Natural killer cell (primary cell): ENCODE measurements at places on chromosomes 5 and 9. TPM values are rescaled to one million over a fixed set of nuclear protein-coding genes. Genes with fewer than 3 reads are reported as not detected.
A peak's percentile ranks its signal among the peaks of the same experiment; 100 is the strongest.

- DNase-seq: no peak
These were observed 278.0 kb downstream of the NTRK2 start for GRCh38 chr9:84947412-84947972.

DNA sequence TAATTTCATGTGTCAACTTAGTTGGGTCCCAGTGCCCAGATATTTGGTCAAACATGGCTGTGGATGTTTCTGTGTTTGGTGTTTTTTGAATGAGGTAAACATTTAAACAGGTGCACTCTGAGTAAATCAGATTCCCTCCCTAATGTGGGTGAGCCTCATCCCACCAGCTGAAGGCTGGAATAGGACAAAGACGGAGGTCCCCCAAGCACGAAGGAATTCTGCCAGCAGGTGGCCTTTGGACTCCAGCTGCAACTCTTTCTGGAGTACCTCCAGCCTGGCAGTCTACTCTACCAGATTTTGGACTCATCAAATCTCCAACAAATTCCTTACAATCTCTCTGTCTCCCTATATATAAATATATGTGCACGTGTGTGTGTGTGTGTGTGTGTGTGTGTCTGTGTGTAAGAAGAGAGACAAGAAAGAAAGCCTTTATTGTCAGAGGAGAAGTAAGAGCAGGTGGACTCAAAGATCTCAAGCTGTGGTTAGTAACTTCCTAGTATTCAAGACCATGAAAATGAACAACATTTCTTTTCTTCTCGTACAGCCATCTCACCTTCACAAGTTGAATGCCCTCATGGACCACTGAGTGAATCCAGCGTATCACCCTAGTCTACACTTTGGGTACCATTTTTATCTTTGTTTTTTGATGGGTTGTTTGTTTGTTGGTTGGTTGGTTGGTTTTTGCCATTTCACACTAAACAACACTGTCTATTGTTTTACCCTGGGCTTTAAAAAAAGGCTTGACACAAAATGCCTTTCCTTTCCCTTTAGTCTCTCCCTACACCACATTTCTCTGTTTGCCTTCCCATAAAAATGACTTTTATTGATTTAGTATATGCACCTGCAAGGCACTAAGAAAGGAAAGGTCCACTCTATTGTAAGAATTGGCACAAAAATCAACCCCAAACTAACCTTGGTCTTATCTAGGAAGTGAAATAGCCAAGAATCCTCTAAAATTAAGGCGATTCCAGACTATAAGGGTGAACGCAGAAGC is 118.7 kb downstream of the TENT4A start:
- no peak for DNase-seq

- no peak for DNase-seq
These were observed 160.1 kb upstream of the ACTBL2 start for GRCh38 chr5:57642698-57643097.

DNA sequence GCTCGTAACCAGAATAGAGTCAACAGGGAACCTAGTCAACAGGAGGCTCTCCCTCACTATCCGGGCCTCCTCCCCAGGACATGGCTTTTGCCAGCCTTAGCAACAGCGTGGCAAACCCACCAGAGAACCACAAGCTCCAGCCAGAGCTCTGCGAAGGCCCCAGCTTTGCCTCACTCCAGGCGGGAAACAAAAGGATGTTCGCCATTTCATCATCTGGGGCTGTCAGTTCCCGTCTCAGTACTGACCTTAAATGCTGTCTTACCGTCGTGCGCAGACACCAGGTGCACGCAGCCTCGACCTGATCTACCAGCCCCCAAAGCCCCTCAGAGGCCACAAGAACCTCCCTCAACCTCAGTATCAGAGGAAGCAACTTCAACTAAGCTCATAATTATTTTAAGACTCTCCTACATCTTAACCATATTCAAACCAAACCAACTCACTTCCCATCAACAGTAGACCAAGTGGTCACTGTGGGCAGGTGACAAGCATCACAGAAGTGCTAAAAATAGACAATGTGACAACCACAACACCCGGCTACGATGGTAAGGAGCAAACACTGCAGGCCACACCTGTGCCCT is 71.4 kb downstream of the SEMA4D start:
- DNase-seq: peak; percentile 63

- no peak for DNase-seq
These were observed 7.4 kb upstream of the SHC3 start for GRCh38 chr9:89185980-89186379.

- DNase-seq: no peak
These were observed 66.8 kb downstream of the FCHO2 start for GRCh38 chr5:73022471-73023169.

- no peak for DNase-seq
These were observed 28.5 kb upstream of the LRRC70 start for GRCh38 chr5:62550103-62550502.

SH2D3C gene
- 42.8 TPM for total RNA-seq

NREP gene
- 9.9 TPM for total RNA-seq

DNA sequence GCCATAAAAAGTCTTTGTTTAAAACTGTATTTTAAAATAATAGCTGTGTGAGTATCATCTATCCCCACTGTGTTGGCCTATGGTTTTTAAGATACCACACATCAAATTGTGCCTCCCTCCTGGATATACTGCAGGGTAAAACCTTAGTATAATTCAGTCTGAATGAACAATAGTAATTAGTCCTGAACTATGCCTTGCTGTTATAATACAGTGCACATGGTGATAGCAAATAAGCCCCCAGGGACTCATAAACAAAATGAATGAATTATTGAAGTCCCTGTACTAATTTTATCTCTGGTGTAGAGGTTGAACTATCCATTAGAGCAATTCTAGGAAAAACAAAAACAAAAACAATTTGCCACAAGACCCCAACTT is 142.7 kb upstream of the ADAMTSL1 start:
- DNase-seq: no peak

DNA sequence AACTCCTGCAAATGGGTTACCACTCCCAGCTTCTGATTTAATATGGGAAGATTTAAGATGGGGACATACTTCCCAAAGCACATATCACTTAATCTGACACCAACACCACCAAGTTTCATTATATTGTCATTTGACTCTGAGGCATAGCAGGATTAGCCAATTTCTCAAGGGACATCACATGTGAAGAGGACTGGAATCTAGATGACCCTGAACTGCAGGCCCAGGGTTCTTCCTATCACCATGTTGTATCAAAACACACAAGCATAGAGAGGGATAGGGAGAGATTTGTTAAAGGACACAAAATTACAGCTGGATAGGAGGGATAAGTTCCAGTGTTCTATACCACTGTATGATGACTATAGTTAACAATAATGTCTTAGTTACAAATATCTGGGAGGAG is 168.3 kb upstream of the PPP2R2B start:
- no peak for DNase-seq

DNA sequence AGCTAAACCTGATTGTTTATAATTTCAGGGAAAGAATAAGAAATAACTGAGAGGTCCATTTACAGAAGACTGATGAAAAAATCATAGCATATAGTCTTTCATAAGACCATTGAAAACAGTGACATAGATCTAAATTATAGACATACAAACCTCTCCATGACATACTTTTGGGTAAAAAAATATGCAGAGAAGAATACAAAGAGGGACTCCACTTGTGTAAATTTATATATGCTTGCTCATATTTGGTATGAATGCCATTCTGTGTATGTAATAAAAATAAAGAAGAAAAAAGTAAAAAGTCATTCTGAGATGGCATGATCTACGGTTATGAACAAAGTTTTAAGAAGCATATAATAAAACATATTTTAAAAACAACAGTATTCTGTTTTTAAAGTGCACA is 310.7 kb downstream of the ASTN2 start:
- DNase-seq: no peak

DNA sequence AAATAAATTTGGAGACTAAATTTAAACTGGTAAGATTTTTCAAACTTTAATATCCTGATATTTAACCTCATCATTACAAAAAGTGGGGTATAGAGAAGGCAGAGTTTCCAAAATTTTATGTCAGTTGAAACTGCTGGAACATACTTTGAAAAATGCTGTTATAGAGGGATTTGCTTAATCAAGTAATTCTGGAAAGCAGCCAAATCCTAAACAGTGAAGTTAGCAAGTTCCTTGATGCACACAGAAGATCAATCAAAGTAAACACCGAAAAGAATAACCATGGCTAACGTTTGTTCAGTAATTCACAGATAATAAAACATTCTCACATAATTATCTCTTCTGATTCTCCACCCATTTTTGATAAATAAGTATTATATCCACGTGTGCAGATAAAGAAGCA is 8.1 kb upstream of the PRR16 start:
- no peak for DNase-seq

DNA sequence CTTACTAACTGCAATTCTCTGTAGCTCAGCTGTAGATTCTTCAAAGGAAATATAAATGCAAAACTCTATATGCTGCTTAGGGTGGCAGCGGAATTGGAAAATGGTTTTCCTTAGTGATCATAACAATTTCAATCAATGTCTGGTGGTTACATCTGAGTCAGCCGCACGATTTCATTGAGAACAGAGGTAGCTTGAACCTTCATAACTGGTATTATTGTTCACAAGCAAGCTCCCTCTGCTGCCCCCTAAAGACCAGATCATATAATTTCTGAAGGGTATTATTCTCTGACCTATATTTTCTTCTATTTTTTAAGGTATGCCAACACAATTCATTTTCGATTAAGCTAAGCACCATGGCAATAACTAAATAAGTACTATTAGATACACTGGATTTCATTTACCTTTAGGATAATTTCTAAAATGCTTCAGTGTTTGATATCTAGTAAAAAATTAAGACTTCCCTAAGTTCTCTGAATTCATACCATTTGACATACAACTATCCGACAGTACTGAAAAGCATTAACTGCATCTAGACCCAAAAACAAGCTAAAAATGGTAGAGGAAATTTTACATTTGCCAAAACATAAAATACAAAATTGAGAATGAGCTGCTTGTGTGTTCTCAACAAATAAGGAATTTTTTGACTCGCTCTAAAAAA is 181.1 kb upstream of the SPEF2 start:
- no peak for DNase-seq

DNA sequence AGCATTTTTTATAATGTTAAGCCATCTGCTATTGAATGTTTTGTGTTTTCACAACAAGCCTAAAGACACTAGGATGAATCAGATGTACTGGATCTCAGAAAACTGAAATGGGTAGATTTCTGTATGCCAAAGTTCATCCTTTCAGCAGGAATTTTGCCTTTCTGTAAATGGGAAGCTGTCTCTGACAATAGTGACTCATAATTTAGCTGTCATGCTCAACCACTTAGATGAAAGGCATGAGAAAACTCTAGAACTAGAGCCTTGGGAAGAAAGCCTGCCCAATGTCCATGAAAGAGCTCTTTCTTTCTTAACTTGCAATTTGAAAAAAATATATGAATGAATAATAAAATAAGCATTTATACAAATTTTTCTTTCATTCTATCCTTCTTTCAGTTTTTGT is 616.0 kb upstream of the EDIL3 start:
- DNase-seq: no peak

GRCh38 chr5:149210968-149211490 is 60.6 kb upstream of the AFAP1L1 start:
- DNase-seq: no peak

CER1 gene
- total RNA-seq: not detected

ZDHHC11B gene
- total RNA-seq: 0.85 TPM
